Right hindlimb (tissue), 1 donor: ENCODE measurements at places on chromosomes 3 and 15.

DNA sequence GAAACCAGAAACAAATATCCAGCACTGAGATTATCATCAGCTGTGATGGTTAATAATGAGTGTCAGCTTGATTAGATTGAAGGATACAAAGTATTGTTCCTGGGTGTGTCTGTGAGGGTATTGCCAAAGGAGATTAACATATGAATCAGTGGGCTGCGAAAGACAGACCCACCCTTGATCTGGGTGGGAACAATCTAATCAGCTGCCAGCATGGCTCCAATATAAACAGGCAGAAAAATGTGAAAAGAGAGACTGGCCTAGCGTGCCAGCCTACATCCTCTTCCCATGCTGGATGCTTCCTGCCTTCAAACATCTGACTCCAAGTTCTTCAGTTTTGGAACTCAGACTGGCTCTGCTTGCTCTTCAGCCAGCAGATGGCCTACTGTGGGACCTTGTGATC, 869.5 kb downstream of the SI start:
- no peak for DNase-seq

DNA sequence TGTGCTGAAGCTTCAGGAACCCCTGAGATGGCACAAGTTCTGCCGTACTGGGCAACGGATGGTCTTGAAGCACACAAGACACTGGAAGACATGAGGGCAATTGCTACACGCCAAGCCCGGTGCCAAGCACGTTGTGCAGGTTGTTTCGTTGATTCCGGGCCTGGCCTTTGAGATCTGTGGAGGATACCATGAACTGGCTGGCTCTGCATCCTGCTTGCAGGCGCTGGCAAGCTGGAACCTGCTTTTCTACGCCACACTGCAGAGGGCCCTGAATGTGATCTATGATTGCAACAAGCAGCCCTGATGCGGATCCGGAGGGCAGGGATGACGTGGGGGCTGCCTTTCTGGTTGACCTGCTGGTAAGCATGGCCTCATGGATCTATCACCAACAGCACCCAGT, 262.5 kb upstream of the ATP10A start:
- no peak for DNase-seq

GRCh38 chr3:191889756-191890155, 428.8 kb downstream of the PYDC2 start:
- DNase-seq, result no peak

- no peak for DNase-seq
These were observed 275.5 kb downstream of the GAP43 start for GRCh38 chr3:115898656-115899410.

- no peak for DNase-seq
These were observed 349.3 kb upstream of the THRB start for GRCh38 chr3:24843955-24844354.

DNA sequence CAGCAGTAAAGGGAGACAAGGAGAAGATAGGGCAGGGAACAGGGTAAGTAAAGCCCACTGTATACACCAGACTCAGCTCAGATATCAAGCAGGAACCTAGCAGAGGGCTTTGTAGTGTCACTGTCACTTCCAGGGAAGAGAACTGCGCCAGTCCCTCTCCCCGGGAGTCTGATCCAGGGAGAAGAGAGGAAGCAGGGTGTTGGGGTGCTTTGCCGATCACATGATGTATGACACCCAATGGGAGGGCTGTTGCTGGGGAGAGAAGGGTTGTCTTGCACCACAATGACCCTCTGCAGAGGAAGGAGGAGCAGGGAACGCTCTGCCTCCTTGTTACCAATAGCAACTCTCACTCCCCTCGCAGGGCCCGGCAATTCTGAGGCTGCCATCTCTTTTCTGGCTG, 147.2 kb upstream of the SLC2A2 start:
- DNase-seq, result no peak

DNA sequence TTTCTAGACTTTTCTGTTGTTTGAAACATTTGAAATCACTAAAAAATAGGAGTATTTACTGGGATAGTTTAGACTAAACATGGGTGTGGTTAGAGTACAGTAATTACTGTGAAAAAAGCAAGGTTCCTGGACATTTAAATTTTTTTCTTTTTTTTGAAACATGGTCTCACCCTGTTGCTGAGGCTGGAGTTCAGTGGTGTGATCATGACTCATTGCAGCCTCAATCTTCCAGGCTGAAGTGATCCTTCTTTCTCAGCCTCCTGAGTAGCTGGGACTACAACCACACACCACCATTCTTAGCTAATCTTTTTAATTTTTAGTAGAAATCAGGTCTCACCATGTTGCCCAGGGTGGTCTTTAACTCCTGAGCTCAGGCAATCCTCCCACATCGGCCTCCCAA, 20.4 kb upstream of the CELF6 start:
- no peak for DNase-seq

DNA sequence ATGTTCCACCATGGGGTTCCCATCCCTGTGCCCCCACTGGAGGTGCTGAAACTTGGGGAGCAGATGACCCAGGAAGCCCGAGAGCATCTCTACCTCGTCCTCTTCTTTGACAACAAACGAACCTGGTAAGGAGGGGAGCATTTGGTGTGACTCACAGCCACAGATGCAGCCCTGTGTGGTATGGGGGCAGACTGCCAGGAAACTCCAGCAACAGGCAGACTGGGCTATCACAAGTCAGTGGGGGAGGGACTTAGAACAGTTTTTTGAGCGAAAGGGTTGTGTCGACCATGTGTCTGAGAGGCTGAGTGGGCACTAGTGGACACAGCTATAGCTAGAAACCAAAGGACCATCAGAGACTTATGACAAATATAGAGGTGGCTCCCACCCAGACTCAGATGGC, 3.4 kb upstream of the OGG1 start:
- DNase-seq, result no peak
